ENCODE measurements at places on chromosomes 16 and 17. TPM values are rescaled to one million over a fixed set of nuclear protein-coding genes. Genes with fewer than 3 reads are reported as not detected.

The MT1M gene
- total RNA-seq: not detected

The PEX12 gene
- total RNA-seq: 8.0 TPM

The SPATA22 gene
- not detected for total RNA-seq

The ZC3H18 gene
- total RNA-seq: 58.2 TPM

The SP6 gene
- total RNA-seq: 3.0 TPM

The FAM171A2 gene
- 4.1 TPM for total RNA-seq

The MYH13 gene
- total RNA-seq: not detected

All from A549 treated with CpdA at 1 μM for 4 hours (cell line).